ENCODE measurements at places on chromosomes 16 and 17.
A peak's percentile ranks its signal among the peaks of the same experiment; 100 is the strongest.

DNA sequence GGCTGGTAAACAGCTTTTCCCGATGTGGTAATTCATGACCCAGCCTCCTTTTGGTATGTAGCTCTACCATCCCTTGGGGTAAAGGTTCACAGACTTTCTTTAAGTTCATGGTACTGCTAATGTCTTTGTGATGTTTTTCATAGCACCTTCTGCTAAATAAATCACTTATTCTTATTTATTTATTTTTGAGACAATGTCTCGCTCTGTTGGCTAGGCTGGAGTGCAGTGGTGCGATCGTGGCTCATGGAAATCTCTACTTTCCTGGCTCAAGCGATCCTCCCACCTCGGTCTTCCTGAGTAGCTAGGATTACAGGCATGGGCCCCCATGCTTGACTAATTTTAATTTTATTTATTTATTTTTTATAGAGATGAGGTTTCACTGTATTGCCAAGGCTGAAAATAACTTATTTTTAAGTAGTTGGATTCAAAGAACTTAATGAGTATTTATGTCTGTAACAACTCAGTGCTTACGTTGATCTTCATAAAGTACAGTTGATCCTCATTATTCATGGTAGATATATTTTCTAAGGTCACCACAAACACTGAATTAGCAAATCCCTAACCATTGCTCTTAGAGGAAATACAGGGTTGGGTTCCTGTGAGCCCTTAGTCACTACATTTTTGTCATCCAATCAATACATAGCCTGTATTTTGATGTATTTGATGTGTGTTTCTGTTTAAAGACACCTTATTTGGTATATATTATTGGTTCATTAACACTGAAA, 97.1 kb downstream of the SHISA9 start:
- no peak for DNase-seq

DNA sequence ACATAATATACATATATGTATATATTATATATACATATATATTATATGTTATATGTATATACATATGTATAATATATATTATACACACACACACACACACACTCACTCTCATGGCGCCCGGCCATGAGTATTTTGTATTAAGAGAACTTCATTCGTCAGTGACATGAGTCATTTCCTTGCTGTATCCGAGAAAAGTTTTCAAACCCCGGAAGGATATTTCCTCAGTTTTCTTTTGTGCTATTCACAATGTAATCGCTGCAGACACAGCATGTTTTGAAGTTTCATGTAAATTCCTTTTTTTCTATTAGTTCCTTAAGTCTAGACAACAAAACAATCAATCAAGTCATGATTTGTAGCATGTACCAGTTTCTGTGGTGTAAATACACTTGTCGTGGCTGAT, 33.3 kb downstream of the OR1D5 start:
- DNase-seq: no peak

DNA sequence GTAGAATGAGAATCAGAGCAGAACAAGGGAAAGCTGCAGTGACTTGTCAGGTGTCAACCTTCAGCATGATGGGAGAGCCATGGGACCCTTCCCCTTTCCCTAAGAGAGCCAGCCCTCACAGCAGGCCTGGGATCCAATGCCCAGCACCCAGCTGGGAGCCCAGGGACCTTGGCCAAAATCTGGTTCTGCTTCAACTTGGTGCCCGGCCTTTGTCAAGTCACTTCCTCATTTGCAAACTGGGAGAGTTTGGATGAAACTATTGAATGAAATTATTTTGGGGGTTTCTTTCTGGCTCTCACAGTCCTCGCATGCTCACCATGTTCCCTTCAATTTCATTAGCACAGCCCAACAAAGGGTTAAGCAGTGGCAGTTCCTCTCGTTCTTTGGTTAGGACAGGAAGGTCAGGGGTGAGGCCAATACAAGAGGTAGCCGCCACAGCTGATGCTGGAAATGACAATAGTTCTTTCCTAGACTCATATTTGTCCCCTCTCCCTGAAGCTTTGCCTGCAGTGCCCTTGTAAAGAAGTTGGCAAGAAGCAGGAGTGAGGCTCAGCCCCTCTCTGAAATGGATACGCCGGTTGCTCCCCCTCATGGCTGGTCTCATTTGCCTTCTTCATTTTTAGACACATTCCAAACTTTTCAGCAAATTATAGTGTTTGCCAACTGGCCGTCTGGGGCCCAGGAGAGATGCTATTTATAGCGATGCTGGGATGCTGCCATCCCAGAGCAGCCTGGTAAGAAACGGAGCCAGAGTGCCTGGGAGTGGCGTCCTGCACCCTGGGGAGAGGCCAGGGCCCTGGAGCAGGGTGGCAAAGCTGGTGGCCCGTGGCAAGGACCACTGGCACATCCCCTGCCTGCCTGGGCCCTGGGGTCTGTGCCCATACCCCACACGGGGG, 34.5 kb upstream of the MEOX1 start:
- no peak for DNase-seq

GRCh38 chr17:20189979-20190378, 180.8 kb downstream of the SPECC1 start:
- no peak for DNase-seq

DNA sequence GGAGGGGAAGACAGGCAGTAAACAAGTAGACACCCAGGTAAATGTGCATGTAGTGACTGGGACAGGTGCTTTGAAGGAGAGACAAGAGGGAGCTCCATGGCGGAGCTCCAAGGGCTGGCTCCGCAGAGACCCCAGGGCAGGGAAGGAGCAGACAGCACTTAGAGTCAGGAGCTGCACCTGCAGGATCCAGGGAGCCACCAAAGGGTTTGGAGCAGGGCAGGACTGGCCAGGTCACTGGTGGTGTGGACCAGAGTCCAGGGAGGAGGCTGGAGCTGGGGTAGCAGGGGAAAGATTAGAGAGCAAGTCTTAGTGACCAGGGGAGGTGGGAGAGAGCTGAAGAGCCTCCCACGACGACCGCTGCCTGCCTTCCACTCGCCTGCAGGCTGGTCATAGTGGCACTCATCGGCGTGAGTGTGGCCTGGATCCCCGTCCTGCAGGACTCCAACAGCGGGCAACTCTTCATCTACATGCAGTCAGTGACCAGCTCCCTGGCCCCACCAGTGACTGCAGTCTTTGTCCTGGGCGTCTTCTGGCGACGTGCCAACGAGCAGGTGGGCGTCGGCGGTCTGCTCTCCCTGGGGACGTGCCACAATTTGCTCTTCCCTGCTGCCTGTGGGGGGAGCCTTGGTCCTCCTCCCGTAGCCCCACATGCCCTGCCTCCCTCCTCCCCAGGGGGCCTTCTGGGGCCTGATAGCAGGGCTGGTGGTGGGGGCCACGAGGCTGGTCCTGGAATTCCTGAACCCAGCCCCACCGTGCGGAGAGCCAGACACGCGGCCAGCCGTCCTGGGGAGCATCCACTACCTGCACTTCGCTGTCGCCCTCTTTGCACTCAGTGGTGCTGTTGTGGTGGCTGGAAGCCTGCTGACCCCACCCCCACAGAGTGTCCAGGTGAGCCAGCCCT, 14.7 kb upstream of the FAM83G start:
- no peak for DNase-seq

GRCh38 chr16:57192720-57193486, 6.8 kb downstream of the RSPRY1 start:
- no peak for DNase-seq

DNA sequence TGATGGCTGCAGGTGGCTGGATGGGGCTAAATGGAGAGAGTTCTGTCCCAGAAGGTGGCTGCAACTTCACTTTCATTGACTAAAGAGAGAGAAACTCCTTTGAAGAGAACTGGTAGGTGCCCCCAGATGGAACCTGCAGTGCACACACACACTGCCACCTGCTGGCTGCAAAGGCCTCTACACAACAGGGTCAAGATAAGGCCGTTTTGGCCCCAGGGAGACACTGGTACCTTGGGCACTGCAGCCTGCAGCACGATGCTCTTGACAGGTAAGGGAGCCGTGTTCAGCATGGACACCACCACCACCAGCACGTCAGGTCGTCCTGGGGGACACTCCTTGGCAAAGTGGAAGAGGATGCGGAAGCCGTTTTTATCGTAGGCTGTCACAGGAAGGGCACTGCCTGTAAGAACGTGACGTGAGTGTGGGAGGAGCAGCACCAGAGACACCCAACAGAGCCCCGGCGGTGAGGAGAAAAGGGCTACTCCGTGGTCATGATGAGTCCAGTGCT, 22.7 kb downstream of the GGA3 start:
- DNase-seq: no peak

- no peak for DNase-seq
These were observed 222.9 kb upstream of the IRX3 start for GRCh38 chr16:54509456-54509855.

DNA sequence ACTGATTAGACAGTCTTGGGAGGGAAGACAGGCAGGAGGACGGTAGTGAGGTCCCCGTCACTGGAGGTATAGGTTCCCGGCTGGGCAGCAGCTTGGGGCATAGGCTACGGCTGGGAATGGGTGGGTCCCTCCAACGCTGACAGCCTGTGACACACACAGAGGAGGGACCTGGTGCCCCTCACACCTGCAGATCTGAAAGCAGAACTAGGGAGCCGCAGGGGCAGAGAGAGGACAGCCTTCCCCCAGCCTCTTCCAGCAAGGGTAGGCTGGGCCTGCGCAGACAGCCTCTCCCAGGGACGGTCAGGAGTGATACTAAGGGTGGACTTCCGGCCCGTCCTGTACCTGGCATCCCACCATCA, 2.0 kb downstream of the P2RX1 start:
- DNase-seq: no peak

- DNase-seq: no peak
These were observed 127.9 kb downstream of the RBFOX3 start for GRCh38 chr17:79482727-79483521.

- no peak for DNase-seq
These were observed 67.1 kb downstream of the MGAT5B start for GRCh38 chr17:76935331-76935730.

- DNase-seq: no peak
These were observed 28.9 kb downstream of the TANC2 start for GRCh38 chr17:62994931-62995330.

- DNase-seq: peak; percentile 56
These were observed 7.5 kb downstream of the SRSF1 start for GRCh38 chr17:57999496-58000017.

DNA sequence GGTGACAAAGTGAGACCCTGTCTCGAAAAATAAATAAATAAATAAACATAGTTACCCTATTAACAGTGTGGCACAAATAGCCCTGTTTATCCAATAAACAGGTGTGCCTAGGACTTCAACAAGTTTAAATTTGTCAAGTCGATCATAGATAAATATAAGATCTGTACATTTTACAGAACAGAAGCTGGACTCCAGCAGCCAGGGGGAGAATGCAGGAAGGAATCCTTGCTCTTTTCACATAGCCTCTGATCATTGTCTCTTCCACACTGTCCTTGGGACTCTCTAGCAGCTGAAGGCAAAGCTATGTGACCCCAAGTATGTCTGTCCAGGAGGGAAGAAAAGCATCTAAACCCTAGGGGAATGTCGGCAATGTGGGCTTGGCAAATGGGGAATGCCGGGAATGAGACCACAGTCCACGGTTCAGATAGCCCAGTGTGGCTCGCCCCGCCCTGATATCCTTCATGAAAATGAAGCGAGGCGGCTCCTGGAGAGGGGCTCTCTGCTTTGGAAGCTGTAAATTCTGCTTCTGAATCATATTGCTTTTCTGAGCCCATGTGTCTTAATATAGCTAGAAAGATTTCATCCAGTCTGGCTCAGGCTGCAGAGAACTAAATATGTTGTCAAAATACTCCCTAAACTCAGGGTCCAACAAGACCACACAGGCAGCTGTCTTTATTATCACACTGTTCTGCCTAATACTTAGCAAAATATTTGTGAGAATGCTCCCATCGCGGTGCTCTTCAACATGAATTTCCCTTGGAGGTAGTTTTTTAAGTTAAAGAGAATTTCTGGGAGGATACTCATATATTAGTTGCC, 24.9 kb upstream of the GRB2 start:
- DNase-seq: no peak

DNA sequence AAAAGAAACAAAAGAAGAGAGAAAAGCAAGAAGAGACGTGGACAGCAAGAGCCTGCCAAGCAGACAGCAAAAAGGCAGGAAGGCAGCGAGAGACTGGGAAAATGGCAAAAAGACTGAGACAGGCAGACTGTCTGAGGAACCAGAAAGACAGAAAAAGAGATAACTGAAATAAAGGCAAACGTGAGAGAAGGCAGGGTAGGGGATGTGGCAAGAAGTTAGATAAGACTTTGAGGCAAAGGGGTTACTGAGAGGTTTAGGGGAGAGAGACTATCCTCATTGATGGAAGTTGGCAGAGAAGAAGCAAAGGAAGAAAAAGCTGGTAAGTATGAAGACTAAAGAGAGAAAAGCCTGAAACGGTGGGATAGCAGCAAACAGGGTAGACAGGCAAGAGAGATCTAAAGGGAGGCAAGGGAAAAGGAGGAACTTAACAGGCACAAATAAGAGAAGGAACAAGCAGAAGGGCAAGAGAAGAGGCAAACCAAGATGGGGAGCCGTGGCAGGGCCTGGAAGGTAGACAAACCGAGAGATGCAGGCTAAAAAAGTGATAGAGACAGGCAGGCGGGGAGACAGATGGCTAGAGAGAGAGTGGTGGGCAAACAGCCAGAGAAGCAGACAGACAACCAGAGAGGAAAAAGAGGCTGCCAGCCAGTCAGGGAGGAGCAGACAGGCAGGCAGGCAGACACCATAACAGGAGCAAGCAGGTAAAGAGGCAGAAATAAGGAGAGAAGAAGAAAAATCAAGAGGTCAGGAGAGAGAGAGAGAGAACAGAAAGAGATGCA, 7.1 kb upstream of the CHD3 start:
- DNase-seq: peak; percentile 61

GRCh38 chr17:77692571-77693161, 265.8 kb upstream of the TNRC6C start:
- no peak for DNase-seq

- DNase-seq: no peak
These were observed 23.5 kb upstream of the GRIN2A start for GRCh38 chr16:10205688-10206087.

GRCh38 chr17:36979565-36979941, 30.8 kb downstream of the AATF start:
- DNase-seq: no peak

GRCh38 chr16:6698548-6698947, 634.1 kb upstream of the RBFOX1 start:
- DNase-seq: no peak

DNA sequence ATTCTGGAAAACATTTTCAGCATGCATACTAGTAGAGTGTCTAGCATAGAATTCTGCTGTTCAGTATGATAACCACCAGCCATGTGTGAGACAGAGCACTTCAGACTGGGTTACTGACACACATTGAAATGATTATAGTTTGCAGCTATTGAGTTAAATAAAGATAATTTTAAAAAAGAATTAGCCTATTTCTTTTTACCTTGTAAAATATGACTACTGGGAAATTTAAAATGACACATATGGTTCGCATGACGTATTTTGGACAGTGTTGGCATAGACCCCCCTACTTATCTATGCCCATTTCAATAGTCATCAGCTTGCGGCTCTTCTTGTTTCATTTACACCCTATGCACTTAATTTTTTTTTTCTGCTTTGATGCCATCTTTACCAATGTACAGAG, 4.7 kb upstream of the SDK2 start:
- no peak for DNase-seq

DNA sequence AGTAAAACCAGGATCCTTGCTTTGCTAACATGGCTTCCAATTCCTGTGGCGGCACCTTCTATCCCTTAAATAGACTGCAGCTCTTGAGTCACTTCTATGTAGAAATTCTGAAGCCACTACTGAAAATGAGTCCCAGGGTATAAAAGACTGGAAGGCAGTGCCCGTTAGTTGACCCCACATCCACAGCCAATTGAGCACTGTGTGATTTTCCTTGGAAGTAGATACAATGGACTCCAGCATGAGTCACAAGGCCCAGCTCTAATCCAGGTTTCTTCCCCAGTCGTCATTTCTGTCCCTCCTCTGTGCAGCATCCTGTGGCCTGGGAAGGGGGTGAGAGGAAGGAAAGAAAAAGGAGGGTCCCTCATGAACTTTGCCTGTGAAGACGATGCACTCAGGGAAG, 69.5 kb downstream of the HLF start:
- DNase-seq: no peak
